ENCODE measurements at places on chromosomes 12 and 14.

GRCh38 chr14:84247693-84248092 is 1282.3 kb upstream of the FLRT2 start:
- no peak for DNase-seq

GRCh38 chr14:77094672-77095284 is 3.3 kb upstream of the CIPC start:
- peak; percentile 85 for DNase-seq

GRCh38 chr12:114967151-114967550 is 283.2 kb upstream of the TBX3 start:
- no peak for DNase-seq

DNA sequence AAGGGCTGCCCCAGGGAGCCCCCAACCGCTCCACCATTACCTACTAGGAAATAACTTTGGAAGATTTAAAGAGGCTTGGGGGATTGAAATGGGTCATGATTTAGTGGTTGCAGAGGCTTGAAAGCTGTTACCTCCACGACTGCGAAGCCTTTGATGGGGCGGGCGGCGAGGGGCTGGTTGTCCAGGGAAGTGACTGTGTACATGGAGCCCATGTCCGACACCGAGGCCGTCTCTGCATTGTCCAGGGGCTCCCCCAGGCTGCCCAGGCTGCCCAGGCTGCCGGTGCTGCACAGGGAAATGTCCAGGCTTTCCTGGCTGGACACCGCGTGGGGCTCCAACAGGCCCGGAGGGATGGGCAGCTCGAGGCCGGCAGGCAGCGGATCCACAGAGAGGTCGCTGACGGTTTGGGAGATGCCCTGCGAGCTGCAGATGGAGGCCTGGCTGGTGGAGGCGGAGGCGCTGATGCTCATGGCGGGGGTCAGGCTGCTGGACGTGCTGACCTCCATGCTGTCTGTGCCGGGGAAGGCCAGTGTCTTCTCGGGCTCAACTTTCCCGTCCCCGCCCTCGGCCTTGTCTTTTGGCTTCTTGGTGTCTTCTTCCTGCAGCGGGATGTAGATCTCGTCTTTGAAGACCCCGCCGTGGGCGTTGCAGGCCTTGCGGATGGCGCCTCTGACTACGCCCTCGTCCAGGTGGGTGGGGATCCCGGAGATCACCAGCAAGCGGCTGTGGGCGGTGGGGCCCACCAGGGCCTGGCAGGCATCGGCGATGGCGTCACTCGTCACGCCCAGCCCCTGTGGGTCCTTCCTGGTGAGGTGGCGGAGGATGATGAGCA is 58.9 kb downstream of the TRAFD1 start:
- no peak for DNase-seq

DNA sequence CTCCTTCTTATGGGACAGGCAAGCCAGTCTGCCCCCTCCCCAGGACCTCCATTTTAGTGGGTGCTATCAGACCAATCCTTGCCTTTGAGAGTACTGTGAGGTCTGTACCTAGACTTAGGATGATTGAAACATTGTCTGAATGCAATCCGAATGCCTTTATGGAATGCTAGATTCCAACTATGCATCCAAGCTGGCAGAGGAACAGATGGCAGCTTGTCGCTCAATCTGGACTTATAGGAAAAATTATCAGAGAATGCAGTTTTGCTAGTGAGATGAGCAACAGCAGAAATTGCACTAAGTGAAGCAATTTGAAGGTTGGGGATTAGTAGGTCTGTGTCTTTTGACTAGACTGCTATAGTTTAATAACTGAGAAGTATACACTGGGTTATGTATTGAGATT is 109.1 kb downstream of the DYRK2 start:
- no peak for DNase-seq

DNA sequence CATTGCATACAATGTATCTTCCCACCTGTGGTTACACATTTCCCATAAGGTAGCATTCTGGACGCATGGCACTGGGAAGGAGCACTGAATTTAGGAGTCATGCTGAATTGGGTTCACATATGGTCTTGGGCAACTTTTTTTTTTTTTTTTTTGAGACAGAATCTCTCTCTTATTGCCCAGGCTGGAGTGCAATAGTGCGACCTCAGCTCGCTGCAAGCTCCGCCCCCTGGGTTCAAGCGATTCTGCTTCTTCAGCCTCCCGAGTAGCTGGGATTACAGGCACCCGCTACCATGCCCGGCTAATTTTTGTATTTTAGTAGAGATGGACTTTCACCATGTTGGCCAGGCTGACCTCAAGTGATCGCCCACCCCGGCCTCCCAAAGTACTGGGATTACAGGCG is 13.3 kb downstream of the DIP2B start:
- no peak for DNase-seq

DNA sequence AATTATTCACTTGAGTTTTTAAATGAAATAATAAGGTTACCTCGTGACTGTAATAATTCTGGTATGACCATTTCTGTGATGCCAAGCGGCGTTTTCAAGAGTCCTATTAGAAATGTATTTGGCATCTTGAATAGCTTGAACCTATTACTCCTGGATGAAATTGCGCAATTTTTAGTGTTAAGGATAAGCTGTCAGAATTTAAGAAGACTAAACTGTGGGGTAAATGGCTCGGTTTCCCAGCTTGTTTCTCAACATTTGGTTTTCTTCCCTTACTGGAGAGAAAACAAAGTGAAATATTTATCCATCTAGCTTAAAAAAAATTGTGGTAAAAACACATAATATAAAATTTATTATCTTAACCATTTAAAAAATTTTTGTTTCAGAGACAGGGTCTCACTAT is 26.8 kb downstream of the PCNX1 start:
- DNase-seq, result no peak

GRCh38 chr12:78338054-78338785 is 507.5 kb downstream of the NAV3 start:
- DNase-seq, result no peak

Measured in HTR-8/SVneo (cell line).